ENCODE measurements at places on chromosomes 1 and 21.
A peak's percentile ranks its signal among the peaks of the same experiment; 100 is the strongest.

GRCh38 chr21:14870853-14871149 is 194.0 kb downstream of the NRIP1 start:
- no peak for DNase-seq

DNA sequence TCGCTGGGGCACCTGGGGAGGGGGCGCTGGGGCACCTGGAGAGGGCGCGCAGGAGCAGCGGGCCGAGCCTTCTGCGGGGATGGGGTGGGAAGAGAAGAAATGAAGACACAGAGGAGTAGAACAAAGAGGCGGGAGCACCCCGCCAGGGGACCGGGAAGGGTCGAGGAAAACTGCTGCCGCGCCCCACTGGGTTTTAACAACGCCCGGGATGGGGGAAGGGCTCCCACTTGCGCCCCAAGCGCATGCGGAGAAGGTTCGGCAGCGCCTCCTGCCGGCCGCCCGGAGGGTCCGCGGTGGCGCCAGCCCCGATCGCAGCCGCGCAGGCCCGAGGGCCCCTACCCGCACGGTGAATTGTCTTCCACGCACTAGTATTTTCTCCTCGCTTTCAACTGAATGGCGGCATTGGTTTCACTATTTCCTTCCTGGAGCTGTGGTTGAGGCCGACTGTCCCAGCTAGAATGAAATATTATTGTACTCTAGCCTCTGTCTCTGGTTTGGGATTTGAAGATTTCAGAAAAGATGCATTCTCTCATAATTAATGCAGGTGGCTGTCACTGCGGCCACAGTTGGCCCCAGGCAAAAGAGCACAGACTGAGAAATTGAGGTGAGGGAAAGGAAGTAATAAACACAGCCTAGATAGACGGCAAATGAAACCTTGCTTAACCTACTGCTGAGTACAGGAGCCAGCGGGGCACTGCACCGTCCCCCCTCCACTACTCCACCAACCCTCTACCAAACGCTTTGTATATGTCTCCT is 57.3 kb downstream of the MAB21L3 start:
- DNase-seq = peak; percentile 26

DNA sequence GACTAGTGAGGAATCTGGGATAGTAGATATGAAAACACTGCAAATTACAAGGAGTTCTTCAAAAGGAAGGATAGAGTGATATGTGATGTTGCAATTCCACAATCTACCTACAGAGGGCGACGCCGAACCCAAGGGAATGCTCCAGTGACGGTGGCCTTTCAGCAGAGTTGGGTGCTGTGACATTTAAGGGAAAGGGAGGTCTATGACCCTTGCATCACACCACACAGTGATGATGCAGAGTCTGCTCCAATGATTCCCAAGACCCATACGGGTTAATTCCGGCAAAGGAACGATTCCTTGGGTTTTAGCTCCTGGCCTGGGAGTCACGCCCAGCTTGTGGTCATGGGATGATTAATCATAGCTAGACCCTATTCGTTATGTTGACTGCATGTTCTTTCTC is 123.0 kb upstream of the IGSF21 start:
- peak; percentile 16 for DNase-seq

DNA sequence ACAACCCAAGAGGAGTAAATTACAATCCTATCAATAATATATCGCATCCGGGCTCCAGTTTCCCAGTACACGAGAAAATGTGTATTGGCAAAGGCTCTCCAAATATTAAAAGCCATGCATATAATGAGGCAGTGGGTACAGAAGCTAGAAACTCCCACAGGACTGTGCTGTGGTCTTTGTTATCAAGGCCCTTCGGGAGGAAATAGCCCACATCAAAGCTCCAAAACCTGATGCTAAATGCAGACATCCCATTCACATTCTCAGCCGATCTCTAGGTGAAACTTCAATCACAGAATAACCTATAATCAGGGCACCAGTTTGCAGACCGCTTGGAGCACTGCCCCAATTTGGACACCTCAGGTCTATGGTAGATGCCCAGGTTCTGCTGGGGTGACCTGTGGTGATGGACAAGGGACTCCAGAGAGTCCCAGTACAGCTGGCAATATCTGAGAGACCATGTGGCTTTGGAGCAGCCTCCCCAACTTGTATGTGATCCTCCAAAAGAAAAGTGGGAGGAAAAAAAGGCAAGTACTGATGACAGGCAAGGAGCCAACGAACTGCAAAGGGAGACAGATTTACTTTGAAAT is 148.8 kb upstream of the CAMK1G start:
- no peak for DNase-seq

- no peak for DNase-seq
Measured at GRCh38 chr1:41578712-41579335, 94.3 kb upstream of the EDN2 start.

DNA sequence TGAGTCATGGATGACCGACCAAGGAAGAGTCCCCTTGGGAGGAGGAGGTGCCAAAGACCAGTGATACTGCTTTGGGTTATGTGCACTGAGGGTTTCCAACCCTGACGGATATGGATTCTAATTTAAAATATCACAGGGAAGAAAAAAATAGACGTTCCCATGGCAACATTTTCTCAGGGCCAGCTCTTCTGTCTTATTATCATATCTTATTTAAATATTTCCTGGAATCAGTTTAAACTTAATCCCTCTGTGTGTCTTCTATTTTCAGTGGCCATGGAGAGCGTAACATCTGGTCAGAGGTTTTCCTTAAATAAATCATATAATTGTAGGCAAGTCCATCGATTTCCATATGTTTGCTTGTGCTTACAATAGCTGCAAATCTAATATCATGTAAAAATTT is 205.4 kb upstream of the FMN2 start:
- DNase-seq = no peak

GRCh38 chr21:29170944-29171343 is 40.5 kb downstream of the MAP3K7CL start:
- DNase-seq = no peak

DNA sequence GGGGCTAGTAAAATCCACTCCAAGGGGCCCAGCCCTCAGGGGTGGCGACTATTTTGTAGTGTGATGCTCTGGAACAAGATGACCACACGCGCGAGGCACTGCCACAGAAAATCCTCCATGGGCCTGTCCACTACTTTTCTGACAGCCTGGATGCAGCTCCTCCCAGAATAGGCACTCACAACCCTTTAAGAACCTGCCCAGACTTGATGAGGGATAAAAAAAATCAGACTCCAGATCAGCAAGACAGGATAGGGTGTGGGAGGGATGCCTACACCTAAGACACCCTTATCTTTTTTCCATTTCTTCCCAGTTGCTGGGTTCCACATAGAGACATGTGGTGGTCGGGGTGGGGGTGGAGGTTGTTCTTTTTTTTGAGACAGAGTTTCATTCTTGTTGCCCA is 33.5 kb downstream of the PCAT6 start:
- DNase-seq = no peak

Data from Caki2 (cell line).